ENCODE measurements at places on chromosomes 16 and 17.

- no peak for DNase-seq
These were observed 137.6 kb downstream of the RBFOX3 start for GRCh38 chr17:79473111-79473875.

DNA sequence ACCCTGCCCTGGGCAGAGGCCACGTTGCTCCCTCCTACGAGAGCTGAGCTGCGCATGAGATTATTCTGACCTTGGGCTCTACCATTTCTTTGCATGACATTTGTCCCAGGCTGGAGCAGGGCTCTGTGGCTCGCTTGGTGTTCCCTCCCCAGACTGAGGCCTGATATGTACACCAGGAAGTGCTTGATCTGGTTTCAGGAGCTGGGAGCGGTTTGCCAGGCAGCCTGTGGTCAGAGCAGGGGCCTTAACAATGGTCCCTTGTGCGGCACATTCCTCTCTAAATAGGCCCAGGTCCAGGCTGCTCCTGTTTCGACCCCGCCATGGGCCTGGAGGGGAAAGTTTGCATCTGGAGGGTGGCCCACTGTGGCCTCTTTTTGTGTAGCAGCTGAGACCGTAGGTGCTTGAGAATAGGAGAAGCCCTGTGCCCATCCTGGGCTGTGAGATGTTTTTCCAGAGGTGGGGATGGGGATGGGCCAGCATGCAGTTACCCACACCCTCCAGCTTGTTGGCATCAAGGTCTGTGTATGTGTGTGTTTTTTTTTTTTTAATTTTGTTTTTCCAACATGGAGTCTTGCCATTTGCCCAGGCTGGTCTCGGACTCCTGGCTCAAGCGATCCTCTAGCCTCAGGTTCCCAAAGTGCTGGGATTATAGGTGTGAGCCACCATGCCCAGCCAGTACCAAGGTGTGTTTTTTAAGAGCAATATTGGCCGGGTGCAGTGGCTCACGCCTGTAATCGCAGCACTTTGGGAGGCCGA, 253.9 kb downstream of the SEC14L1 start:
- DNase-seq: no peak

- no peak for DNase-seq
These were observed 26.9 kb downstream of the IFT140 start for GRCh38 chr16:1584926-1585484.

- no peak for DNase-seq
These were observed 8.0 kb downstream of the TMC6 start for GRCh38 chr17:78120537-78120936.

- DNase-seq: no peak
These were observed 910 bp downstream of the WBP2 start for GRCh38 chr17:75854101-75854748.

GRCh38 chr17:63558441-63558840, 8.2 kb downstream of the DCAF7 start:
- no peak for DNase-seq

DNA sequence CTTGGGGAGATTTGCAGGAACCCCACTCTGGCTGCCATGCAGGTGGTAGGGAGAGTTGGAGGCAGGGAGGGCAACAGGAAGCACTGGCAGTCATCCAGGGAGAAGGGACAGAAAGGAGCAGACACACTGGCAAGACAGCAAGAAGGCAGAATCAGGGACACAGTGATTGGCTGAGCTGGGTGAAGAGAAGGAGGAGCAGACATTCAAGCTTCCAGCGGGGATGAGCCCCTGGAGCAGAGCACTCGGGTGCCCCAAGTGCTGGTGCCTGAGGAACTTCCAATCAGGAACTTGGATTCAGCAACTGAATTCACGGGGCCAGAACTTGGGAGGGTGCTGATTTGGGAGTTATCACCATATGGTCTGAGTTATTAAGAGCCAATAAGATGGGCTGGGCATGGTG, 6.3 kb upstream of the ITGA3 start:
- DNase-seq: no peak
